Activated CD4-positive, CD25-positive, alpha-beta regulatory T cell treated with anti-CD3 and anti-CD28 coated beads, Interleukin-2, amount 50 U/mL, for 72 hours (primary cell): ENCODE measurements at places on chromosomes 1 and 21.

- DNase-seq, result no peak
Measured at GRCh38 chr1:174974711-174975119, 25.0 kb upstream of the CACYBP start.

DNA sequence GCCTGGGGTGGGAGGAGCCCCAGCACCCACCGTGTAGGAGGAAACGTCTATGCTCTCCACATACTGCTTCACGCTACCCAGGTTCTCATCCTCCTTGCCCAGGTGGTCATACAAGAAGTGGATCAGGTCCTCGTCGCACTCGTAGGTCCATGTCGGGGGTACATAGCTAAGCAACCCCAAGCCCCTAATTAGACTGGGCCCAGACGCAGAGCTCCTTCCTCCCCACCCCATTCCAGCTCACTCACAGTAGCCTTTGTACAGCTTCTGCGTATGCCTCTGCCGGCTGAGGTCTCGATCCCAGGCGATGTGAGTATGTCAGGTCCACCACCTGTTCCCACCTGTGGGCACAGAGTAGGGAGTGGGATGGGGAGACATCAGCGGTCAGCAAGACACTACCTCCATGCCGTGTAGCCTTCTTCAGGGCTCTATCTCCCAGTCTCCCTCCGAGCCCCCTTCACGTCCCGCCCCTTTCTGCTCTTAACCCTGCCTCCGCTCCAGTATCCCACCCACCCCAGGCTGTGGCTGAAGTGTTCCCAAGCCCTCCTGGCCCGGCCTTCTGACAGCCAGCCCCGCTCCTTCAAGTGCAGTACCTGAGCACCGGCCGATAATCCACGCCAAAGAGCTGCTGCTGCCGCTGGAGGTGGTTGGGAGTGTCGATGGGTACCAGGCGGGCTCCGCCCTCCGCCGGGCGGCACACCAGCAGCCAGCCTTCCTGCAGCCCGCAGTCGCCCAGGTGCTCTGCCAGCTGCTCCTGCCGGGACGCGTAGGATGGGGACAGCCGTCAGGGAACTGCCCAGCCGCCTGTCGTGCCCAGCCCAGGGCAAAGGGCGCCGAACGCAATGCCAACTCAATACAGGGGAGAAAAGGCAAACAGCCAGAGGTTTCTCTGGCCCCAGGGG is 919 bp downstream of the HECTD3 start:
- DNase-seq, result no peak

DNA sequence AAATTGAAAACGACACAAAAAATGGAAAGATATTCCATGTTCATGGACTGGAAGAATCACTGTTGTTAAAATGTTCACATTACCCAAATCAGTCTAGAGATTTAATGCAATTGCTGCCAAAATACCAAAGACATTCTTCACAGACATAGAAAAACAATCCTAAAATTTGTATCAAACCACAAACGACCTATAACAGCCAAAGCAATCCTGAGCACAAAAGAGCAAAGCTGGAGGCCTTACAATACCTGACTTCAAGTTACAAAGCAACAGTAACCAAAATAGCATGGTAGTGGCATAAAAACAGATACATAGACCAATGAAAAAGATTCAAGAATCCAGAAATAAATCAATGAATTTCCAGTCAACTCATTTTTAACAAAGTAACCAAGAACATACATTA is 1077.3 kb downstream of the KCNT2 start:
- DNase-seq, result no peak

DNA sequence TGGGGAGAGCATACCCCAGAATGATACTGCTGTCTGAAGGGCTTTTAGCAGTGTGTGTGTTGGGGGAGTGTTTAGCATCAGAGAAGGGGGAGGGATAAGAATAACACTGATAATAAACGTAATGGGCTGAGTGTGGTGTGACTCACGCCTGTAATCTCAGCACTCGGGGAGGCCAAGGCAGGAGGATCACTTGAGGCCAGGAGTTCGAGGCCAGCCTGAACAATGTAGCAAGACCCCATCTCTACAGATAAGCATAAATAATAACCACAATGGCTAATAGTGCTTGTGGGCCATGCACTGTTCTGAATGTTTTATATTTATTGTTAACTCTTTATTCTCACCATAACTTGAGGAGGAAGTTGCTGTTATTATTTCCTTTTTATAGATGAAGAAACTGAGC is 2.6 kb upstream of the LEFTY2 start:
- DNase-seq, result no peak

- DNase-seq, result no peak
Measured at GRCh38 chr1:117573386-117574023, 32.3 kb upstream of the TENT5C start.

- DNase-seq, result no peak
Measured at GRCh38 chr1:220243947-220244346, 28.3 kb downstream of the RAB3GAP2 start.

GRCh38 chr1:26203642-26204318 is 13.4 kb downstream of the CATSPER4 start:
- DNase-seq, result no peak

DNA sequence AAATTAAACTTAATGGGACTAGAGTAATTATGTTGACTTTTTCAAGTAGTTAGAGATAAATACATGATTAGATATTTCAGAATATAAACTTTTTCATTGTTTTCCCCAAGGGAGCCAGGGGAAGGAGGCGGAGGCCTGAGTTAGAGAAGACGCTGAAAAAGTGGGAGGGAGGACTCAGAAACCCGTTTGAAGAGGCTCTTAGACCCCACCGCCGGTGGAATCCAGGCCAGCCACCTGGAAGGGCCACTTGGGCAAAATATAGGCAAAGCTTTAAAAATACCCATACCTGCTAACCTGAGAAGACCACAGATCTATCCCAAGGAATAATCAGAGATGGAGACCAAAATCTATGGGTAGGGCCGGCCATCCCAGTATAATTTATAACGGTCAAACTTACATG is 242.6 kb downstream of the PTPRU start:
- DNase-seq, result no peak

GRCh38 chr1:237227476-237227875 is 185.5 kb downstream of the RYR2 start:
- no peak for DNase-seq

DNA sequence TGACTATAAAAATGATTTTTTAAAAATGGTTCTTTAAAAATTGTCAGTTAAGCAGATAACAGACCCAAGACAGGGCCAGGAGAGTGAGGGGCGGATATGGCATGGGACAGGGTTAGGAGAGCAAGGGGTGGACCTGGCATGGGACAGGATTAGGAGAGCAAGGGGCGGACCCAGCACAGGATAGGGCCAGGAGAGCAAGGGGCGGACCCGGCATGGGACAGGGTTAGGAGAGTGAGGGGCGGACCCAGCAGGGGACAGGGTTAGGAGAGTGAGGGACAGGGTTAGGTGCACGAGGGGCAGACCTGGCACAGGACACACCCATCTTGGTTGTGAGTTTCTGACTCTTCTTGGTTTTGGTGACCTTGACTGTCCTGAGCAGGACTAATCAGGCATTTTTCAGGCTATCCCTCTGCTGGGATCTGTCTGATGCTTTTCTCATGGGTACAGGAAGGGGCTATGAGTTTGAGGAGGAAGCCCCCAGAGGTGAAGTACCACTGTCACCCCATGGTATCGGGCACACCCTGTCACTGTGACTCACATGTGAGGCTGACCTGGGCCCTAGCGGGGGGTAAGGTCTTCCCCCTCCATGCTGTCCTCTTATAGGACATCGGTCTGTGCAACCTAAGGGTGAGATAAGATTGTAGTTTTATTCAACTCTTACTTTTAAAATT is 159.0 kb upstream of the COL6A1 start:
- DNase-seq, result no peak

- DNase-seq, result no peak
Measured at GRCh38 chr1:83827741-83828140, 171.2 kb downstream of the TTLL7 start.

DNA sequence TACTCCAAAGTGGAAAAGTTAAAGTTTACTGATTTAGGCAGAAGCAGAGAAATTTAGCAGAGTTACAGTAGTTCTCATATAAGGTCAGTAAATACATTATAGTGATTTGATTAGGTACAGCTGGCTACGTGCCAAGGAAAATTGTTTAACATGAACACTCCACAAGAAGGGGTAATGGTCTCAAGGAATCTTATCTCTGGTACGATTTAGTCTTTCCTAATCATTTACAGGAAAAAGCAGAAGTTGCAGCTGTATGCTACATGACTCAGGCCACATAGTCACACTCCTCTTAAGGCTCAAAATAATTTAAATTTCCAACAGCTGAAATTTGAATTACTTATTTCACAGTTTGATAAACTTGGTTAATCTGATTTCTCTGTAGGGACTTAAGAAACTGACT is 36.9 kb upstream of the OR2B11 start:
- DNase-seq, result no peak

GRCh38 chr1:9362488-9362887 is 69.8 kb downstream of the SPSB1 start:
- DNase-seq, result no peak

GRCh38 chr1:81803431-81804110 is 2.8 kb downstream of the ADGRL2 start:
- no peak for DNase-seq

GRCh38 chr1:171107262-171107940 is 16.7 kb downstream of the FMO3 start:
- no peak for DNase-seq

DNA sequence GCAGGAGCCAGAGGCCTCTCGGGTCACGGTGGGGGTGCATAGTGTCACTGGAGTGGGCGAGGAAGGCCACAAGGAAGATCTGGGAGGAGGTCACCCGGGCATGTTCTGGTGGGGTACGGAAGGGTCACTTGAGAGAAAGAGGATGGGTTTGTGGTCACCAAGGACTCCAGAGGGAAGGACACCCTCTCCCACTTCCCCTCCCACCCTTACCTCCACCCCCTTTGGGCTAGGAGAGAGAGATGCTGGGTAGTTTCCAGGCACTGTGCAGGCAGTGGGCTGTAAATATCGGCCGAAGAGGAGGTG is 703 bp downstream of the AMIGO1 start:
- DNase-seq, result no peak

DNA sequence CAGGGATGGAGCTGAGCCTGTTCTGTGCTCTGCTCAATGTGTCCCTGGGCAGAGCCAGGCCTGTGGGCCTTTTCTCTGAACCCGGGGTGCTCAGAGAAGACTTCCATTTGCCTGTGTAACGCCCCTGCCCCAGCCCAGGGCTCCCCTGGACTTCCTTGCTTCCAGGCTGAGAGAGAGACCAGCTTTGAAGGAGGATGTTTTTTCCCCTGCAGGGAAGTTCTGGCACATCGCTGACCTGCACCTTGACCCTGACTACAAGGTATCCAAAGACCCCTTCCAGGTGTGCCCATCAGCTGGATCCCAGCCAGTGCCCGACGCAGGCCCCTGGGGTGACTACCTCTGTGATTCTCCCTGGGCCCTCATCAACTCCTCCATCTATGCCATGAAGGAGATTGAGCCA is 10.2 kb downstream of the SMPDL3B start:
- DNase-seq, result no peak

- no peak for DNase-seq
Measured at GRCh38 chr1:5810131-5810530, 182.1 kb downstream of the NPHP4 start.

DNA sequence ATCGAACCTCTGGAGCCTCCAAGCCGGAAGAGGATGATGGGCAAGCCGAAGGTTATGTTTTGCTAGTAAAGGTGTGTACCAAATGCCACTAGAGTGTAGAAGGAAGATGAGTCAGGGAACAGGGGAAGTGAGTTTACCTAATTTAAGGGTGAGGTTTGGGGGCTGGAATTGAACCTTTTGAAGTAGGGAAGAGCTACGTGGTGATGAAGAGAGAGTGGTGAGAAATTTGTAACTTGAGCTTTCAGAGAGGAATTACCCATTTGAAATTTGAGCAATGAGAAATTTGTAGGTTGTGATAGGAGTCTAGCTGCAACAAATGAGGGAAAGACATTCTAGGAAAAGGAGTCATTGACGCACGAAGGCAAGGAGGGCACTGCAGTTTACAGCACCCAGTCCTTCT is 70.0 kb upstream of the TENT5C start:
- DNase-seq, result no peak

DNA sequence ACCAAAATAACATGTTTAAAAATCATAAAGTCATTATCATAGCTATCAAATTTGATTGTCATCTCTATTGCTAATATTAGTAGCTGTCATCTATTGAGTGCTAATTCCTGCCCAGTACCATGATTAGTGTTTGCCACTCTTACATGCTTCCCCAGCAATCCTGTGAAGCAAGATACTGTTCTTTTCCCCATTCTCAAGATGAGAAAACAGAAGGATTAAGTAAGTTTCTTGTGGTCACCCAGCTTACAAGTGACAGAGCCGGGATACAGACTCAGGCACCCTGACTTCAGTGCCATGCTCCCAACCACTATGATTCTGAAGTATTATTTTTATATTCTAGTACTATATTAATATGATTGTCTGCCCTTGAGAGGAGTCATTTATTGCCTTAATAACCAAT is 36.5 kb downstream of the LRRC8C start:
- no peak for DNase-seq

- DNase-seq, result no peak
Measured at GRCh38 chr1:61950418-61950817, 208.1 kb downstream of the PATJ start.

GRCh38 chr21:46250146-46250725 is 21.7 kb upstream of the LSS start:
- no peak for DNase-seq

GRCh38 chr1:154213274-154213673 is 7.1 kb upstream of the CFAP141 start:
- no peak for DNase-seq

DNA sequence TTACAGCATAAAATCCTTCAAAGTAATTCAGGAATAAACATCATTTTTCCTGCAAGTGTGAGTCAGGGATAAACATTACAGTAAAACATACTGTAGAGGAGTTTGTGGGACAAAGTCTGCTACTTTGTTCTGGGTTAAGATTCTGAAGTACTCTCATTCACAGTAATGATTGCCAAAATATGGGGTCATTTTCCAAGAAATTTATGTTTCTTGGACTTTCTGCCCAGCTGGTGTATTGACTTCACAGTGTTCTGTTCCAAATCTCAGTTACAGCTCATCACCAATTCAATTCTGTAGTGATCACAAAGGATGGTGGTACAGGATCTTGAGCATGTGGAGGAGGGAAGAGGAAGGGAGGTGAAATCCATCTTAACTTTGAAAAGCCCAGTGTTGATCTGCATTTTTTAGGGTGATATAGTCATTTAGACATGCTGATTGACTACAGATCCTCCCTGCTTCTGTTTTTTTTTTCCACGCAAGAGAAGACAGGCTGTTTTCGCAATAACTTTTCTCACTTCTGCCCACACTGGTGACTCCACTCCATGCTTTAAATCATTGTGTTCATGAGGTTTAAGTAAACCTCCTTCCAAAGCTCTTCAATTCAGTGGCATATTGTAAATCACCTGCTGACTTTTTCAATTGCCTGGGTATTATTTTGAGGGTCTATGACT is 60.4 kb upstream of the C1orf53 start:
- DNase-seq, result no peak

DNA sequence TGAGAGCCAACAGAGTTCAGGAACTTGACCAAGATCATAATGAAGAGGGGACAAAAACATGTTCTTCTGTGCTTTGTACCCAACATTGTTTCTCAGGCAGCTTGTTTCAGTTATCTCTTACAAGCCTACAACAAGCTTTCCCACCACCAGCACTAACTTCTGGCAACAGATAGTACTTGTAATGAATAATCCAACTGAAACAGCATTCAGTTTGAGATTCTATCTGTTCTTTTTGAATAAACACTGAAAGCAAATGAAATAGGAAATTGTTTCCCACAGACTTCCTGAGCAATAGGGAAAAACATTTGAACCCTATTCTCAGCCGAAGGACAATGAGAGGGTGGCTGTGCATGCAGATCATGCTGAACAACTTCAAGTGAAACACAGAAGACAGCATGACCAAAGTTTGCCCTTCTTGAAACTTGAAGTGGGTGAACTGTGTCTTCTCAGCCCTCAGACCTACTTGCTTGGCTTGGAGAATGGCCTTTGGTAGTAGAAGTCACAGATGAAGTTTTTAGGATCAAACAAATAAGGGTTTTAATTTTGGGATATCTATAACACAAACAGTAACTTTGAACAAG is 11.2 kb upstream of the HOOK1 start:
- DNase-seq, result no peak
